ENCODE measurements at places on chromosomes 6 and 20.

DNA sequence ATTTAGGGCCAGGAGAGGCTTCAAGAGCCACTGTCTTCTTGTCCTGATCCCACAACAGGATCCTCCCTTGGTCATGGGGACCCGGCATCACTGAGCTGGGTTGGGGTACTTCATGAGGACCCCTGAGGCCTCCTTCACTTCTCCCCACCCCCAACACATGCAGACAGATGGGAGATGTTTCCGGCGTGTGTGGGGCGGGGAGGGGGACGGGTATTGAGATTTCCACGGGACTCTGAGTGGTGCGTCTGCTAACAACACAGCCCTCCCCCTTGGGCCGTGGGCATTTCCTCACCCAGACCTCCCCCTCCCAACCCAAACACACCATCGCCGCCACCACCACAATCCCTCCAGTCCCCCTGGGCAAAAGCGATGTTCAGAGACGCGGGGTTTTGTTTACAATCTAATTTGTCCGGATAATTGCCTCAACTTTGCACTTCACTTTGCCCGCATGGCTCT lies 906 bp upstream of the FOXP4 start:
- peaks cover 20% of the 10 kb centered on the region for H3K4me1 ChIP-seq
- H3K4me3 ChIP-seq, result peak overlapping the region; percentile 50
- H3K27me3 ChIP-seq, result peaks cover 2% of the 10 kb centered on the region
- H3K27ac ChIP-seq, result no peak overlapping the region

DNA sequence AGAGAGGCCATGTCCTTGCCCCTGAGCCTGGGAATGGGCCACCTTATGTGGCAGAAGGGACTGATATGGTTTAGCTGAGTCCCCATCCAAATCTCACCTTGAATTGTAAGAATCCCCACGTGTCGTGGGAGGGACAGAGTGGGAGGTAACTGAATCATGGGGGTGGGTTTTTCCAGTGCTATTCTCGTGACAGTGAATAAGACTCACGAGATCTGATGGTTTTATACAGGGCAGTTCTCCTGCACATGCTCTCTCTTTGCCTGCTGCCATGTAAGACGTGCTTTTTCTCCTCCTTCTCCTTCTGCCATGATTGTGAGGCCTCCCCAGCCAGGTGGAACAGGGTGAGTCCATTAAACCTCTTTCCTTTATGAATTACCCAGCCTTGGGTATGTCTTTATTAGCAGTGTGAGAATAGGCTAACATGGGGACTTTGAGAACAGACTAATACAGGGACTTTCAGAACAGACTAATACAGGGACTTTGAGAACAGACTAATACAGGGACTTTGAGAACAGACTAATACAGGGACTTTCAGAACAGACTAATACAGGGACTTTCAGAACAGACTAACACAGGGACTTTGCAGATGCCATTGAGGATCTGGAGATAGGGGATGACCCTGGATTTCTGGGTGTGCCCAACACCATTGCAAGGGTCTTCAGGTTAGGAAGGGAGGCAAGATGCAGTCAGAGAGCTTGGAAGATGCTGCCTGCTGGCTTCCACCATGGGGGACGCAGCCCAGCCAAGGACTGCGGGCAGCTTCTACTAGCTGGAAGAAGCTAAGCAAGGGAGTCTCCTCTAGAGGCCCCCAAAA lies 86.9 kb downstream of the RAMACL start:
- no peak overlapping the region for H3K27ac ChIP-seq
- no peaks in the 10 kb centered on the region for H3K36me3 ChIP-seq
- DNase-seq, result no peak
- H3K4me3 ChIP-seq, result no peak overlapping the region

GRCh38 chr6:105326833-105327770 lies 75.8 kb downstream of the PREP start:
- H3K27ac ChIP-seq, result no peak overlapping the region
- no peaks in the 10 kb centered on the region for H3K27me3 ChIP-seq
- no peak overlapping the region for H3K4me3 ChIP-seq
- peaks cover 85% of the 10 kb centered on the region for H3K36me3 ChIP-seq
- no peak for DNase-seq

- no peaks in the 10 kb centered on the region for H3K36me3 ChIP-seq
- H3K4me1 ChIP-seq, result no peaks in the 10 kb centered on the region
- H3K27ac ChIP-seq, result no peak overlapping the region
- no peaks in the 10 kb centered on the region for H3K27me3 ChIP-seq
- no peak for DNase-seq
- H3K4me3 ChIP-seq, result no peak overlapping the region
Observed at GRCh38 chr6:40807484-40807883, 220.3 kb upstream of the LRFN2 start.

DNA sequence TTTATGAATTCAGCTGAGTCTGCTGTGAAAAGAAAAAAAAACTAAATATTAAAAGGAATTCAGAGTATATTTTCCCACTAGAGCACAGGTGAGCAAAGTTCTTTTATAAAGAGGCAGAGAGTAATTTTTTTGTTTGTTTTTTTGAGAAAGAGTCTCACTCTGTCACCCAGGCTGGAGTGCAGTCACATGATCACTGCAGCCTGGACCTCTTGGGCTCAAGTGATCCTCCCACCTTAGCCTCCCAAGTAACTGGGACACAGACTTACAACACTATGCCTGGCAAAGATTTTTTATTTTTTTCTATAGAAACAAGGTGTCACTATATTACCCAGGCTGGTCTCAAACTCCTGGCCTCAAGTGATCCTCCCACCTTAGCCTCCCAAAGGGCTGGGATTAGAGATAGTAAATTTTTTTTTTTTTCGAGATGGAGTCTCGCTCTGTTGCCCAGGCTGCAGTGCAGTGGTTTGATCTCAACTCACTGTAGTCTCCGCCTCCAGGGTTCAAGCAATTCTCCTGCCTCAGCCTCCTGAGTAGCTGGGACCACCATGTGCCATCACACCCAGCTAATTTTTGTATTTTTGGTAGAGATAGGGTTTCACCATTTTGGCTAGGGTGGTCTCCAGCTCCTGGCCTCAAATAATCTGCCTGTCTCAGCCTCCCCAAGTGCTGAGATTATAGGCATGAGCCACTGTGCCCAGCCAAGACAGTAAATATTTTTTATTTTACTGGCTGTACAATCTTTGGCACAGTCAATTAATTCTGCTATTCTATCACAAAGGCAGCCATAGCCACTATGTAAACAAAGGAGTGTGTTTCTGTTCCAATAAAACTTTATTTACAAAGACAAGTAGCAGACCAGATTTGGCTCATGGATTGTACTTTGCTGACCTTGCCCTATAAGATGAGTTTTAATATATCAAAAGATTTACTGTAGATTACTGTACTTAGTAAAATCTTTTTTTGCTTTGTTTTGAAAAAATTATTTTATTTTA lies 14.5 kb upstream of the B4GALT5 start:
- H3K4me1 ChIP-seq, result no peaks in the 10 kb centered on the region
- no peaks in the 10 kb centered on the region for H3K27me3 ChIP-seq
- DNase-seq, result no peak
- no peaks in the 10 kb centered on the region for H3K36me3 ChIP-seq
- H3K4me3 ChIP-seq, result no peak overlapping the region
- no peak overlapping the region for H3K27ac ChIP-seq

GRCh38 chr6:5976811-5977210 lies 29.9 kb downstream of the NRN1 start:
- no peak for DNase-seq
- H3K27me3 ChIP-seq, result no peaks in the 10 kb centered on the region
- H3K27ac ChIP-seq, result no peak overlapping the region
- H3K36me3 ChIP-seq, result no peaks in the 10 kb centered on the region

Data from naive thymus-derived CD4-positive, alpha-beta T cell (primary cell).